Right ventricle myocardium inferior (tissue), 1 donor: ENCODE measurements at places on chromosomes 5 and 9. TPM values are rescaled to one million over a fixed set of nuclear protein-coding genes. Genes with fewer than 3 reads are reported as not detected.

The WNT8A gene
- not detected for total RNA-seq

GRCh38 chr9:107270082-107270481, 13.0 kb upstream of the RAD23B start:
- DNase-seq: no peak

The C1QTNF3 gene
- 0.60 TPM for total RNA-seq

DNA sequence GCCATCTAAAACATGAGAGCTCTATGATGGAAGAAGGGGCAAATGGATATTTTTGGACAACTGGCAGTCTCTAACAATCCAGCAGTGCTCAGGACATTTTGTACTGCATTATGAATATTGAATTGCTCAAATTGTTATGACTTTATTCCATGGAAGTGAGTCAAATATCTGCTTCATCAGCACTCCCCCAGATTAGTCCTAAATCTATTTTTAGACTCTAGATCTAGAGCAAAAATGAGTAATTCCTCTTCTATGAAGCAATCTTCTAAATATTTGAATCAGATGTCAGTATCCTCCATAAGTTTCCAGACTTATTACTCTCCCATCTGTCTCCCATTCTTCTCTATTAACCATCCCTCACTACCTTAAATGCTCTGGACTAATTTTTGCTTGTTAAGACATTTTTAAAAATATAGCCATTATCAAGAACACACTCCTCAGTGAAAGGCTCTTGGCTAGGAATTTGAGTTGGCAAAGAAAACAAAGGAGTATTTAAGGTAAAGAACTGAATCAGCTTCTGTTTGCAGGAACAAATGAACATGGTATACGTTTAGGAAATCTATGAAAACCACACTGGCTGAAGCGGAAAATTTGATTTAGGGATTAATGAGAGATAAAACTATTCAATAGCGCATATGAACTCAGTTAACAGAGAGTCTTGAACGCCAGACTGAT, 300.9 kb downstream of the MCTP1 start:
- DNase-seq: no peak

DNA sequence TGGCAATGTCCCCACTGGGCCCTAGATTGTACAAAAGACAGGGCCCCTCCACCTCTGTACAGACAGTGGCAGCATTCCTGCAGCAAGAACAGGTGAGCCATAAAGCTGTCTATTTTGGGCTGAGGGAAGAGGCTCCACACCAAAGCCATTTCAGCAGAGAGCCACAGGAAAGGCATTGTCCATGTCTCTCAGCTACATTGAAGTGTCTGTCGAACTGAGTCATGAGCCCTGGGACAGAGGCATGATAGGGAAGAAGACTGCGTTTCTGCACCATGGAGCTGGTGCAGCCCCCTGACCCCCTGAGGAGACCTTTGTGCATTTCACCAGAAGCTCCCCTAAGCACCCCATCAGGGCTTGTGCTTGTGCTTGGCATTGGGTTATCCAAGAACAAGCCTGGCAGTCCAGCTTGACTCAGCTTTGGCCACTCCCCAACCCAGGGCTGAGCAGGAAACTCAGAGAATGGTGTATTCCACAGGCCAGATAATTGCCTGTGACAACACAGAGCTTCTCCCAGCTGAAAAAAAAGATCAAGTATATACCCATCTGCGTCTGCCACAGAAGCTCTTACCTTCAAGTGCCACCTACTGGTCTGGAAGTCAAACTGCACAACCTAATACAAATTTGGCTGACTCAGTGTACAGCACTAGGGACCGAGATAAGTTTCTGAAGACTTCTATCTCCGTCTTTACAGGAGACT, 5.9 kb upstream of the FRMD3 start:
- DNase-seq: no peak

The PRSS3 gene
- not detected for total RNA-seq

DNA sequence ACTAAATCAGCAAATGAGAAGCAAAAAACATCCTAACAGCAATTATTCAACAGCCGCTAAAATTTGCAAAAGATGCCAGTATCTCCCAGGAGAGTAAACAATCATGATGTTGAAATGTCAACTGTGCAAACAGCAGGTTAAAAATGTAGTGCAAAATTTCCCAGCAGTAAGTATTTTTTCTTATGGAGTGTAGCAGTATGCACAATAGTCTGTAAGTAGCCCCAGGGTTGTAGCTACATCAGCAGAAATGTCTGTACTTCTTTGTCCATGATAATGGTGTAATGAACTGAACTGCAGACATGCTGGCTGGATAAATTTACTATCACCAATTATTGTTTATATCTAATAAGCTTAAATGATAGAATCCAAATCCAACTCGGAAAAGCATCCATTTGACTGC, 31.4 kb downstream of the GRIN3A start:
- no peak for DNase-seq

GRCh38 chr9:4575997-4576396, 85.7 kb downstream of the SLC1A1 start:
- DNase-seq: no peak

The SHC3 gene
- total RNA-seq: 1.1 TPM

- no peak for DNase-seq
Measured at GRCh38 chr5:33713136-33713765, 178.5 kb downstream of the ADAMTS12 start.

DNA sequence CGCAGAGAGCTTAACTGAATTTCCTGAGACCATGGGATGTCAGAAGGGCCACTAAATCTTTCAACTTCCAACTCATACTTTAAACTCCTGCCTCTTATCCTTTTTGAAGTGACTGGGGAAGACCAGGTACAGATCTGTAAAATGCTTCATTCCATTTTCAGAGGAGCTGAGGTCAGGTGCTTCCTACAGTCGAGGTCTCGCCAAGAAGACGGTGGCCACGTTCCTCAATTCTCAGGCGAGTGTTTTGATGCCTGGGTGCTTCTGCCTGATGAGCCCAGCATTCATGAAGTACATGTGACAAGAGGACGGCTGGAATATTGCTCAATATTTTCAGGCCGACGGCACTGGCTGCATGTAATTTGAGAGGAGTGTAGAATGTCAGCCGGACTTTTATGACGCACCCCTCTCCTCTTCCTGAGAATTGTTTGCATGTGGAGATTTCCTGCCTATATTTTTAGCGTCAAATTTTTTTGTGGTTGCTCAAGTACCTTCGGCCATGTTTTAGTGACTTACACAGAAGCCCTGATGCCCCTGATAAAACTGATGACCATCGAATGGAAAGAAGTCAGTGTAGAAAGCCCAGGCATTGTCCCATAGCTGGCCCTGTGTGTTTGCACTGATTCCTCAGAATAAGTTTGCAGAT, 38.8 kb upstream of the GLRX start:
- peak; percentile 81 for DNase-seq

GRCh38 chr5:78753093-78753531, 104.5 kb upstream of the LHFPL2 start:
- no peak for DNase-seq

The TLX3 gene
- total RNA-seq: not detected

The DDX4 gene
- total RNA-seq: not detected

The LMX1B gene
- 1.2 TPM for total RNA-seq

GRCh38 chr5:154287136-154287535, 96.6 kb downstream of the GALNT10 start:
- DNase-seq: no peak

The OSMR gene
- 14.1 TPM for total RNA-seq

- DNase-seq: peak; percentile 65
Measured at GRCh38 chr5:100901821-100902341, 1.2 kb downstream of the ST8SIA4 start.

GRCh38 chr5:154971501-154971900, 30.6 kb downstream of the MRPL22 start:
- DNase-seq: no peak

DNA sequence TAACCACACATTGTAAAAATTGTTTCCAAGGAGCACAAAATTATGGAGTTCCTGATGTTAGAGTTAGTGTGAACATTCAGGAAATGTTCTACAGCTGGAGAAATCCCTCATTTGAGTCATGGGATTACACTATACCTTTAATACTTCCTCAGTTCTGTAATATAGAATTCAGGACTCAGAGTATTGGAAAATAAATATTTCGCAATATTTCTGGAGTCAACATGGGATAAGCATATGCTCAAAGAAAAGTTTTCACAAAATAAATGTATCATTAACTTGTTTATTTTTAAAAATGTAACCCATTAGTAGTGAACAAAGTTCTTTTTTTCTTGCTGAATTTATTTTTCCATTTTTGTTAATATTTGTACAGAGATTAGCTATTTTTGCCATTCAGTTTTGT, 8.6 kb downstream of the CYLC2 start:
- no peak for DNase-seq

DNA sequence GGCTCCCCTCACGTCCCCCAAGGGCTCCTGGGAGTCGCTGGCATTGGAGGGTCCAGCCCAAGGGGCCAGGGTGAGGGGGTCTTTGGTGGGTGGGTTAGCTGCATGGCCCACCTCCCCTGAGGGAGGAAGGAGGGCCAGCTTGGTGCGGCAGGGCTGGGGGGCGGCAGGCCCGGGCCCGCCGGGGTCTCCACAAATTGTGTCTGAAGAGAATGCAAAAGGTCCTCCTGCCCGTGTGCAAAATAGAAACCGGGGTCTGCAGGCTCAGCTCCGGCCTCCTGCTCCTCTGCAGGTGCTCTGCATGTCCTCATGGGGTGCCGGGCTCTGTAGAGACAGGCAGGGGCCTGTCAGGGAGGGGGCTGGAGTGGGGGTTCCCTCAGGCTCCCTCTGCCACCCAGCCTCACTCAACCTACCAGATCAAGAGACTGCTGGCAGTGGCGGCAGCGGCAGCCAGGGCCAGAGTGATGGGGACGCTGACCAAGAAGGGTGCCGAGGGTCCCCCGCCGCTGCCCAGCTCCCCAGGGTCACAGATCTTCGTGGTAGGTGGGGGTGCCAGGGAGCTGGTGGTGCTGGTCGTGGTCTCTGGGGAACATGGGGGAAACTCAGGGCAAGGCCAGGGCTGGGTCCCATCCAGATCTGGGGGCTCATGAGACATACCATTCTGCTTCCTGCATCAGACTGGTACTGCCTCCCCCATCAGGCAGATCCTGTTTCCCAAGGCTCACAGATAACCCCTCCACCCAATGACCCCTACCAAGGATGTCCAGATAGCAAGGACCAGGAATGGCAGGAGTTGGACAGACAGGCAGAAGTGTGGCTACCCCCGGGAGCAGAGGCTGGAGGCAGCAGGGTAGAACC, 29.2 kb upstream of the ENHO start:
- peak; percentile 50 for DNase-seq
